ENCODE measurements at places on chromosomes 2 and 18.

GRCh38 chr2:170249761-170250160, 71.8 kb downstream of the MYO3B start:
- no peak for DNase-seq

GRCh38 chr2:242053921-242054320, 184.4 kb downstream of the RTP5 start:
- no peak for DNase-seq

DNA sequence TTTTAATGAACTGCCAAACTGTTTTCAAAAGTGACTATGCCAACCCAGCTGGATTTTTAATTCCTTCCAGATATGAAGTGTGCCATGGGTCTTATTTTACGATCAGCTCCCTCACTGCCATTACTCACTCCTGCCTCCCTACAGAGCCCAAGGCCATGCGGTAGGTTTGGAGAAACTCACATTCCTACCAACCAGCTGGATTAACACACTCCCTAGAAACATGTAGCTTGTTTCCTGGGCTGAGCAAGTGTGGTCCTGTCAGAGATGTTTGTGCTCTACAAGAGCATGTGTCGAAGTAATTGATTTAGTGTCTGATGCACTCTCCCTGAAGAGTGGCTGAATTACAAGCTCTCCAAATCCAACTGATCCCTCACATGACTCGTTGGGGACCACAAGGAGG, 82.5 kb downstream of the SPP2 start:
- DNase-seq, result peak; percentile 19

GRCh38 chr2:216349366-216349765, 22.9 kb downstream of the MARCHF4 start:
- no peak for DNase-seq

- no peak for DNase-seq
These were observed 58.0 kb upstream of the SLC14A2 start for GRCh38 chr18:45557287-45557686.

DNA sequence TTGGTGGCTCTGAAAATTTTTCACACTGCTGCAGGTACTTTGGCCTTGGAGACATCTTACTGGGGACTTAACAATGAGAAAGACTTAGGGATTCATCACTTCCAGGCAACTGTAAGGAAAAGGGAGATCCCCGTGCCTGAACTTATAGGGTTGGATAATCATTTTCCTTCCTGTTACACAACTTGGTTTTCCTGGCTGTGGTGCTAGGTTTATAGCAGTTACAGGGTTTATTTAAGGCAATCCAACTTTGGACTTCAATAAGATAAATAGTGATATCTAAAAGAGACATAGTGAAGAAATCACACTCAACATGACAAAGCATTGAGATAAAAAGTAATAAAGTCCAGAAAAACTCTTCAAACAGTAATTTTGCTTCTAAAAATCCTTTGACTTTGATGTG, 70.2 kb upstream of the RAPH1 start:
- no peak for DNase-seq

DNA sequence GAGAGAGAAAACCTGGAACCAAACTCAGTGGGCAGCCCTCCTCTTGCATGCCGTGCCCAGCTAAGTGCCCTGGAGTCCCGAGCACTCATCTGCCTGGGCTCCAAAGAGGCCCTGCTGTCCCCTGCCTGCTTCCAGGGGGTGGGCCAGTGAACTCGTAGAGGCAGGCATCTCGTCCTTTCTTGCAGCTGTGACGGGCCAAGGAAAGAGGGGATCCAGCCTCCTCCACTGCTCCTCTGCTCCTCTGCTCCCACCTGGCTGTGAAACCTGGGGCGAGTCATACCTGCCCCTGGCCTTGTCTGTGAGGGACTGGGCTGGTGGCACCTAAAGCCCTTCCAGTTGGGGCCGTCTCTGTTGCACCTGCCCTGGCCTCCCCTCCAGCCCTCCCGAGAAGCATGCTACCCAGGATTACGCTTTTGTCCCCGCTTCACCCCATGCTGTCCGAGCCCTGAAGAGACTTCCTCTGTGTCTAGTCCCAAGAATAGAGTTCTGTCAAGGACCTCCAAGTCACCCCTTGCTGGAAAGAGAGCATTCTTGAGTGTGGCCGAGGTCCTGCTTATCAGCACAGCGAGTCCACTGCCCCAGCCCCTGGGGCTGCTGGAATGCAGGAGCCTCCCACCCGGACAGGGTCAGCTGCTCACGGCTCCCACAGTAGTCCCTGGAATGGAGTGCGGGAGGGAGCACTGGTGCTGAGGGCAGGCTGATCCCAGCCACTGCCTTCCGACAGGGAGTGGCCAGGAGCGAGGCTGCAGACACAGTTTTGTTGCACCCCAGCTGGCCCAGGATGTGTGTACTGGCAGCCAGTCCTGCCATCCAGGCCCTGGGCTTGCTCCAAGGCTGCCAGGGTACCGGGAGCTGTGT, 14.3 kb downstream of the KCNK3 start:
- no peak for DNase-seq

- peak; percentile 1 for DNase-seq
These were observed 143.6 kb upstream of the PXDN start for GRCh38 chr2:1887915-1888314.

DNA sequence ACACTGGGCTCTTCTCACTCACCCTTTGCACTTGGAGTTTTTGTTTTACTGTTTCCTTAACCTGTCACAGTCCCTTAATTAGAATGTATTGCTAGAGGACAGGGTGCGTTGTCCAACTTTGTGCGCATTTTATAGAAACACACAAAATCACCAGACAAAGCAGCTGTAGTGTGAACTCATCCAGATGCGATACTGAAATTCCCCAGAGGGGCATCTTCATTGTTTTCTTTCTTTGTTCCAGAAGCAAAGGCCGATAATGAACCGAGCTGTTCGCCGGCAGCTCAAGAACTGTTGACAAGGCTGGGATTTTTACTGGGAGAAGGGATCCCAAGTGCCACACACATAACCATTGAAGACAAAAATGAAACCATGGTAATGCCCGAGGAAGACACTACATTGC, 137.6 kb downstream of the WDSUB1 start:
- no peak for DNase-seq

- DNase-seq, result no peak
These were observed 184.0 kb upstream of the CHAC2 start for GRCh38 chr2:53583583-53583982.

- no peak for DNase-seq
These were observed 42.1 kb downstream of the NOP58 start for GRCh38 chr2:202307690-202308089.

DNA sequence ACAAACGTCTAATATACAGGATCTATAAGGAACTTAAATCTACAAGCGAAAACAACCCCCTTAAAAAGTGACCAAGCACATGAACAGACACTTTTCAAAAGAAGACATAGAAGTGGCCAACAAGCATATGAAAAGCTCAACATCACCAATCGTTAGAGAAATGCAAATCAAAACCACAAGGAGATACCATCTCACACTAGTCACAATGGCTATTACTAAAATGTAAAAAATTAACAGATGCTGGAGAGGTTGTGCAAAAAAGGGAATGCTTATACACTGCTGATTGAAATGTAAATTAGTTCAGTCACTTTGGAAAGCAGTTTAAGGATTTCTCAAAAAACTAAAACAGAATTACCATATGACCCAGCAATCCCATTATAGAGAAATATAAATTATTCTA, 1148.5 kb upstream of the FAM98A start:
- DNase-seq, result no peak

DNA sequence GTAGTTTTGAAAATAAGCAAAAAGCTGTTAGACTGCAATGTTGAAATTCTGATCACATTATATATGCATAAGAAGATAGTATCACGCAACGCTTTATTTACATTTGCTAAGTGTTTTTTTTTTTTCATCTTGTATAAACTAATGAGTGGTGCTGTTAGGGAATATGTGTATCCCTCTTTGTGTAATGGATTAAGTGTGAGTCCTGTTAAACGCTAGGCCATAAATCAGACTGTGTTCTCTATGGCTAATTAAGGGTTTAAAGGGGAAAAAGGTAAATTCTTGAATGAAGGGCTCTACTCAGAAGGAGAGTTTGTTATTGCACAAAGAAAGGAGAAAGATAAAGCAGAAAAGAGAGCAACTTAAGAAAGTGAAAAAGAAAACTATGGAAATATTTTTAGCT, 4.8 kb upstream of the ASXL3 start:
- DNase-seq, result no peak

- peak; percentile 85 for DNase-seq
These were observed 45.1 kb upstream of the ACAA2 start for GRCh38 chr18:49858309-49859020.

- DNase-seq, result peak; percentile 65
These were observed 34.4 kb upstream of the TRAPPC8 start for GRCh38 chr18:31977270-31977872.

DNA sequence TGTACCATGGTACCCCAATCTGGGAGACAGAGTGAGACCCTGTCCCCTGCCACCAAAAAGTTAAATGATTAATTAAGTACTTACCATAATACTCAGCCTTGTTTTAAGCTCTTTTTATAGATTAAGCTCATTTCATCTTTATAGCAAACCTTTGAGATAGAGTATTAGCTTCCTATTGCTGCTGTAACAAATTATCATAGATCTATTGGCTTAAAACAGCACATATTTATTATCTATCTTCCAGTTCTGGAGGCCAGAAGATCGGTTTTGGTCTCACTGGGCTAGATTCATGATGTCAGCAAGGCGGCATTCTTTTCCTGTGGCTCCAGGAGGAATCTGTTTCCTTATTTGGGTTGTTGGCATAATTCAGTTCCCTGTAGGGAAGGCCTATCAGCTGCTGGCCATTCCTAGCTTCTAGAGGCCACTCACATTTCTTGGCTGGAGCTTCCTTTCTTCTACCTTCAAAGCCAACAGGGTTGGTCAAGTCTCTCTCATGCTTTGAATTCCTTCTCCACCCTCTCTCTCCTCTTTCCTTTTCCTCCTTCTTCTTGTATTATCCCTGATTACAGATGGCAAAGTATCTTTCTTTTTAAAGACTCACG, 13.7 kb upstream of the GREB1 start:
- DNase-seq, result no peak

DNA sequence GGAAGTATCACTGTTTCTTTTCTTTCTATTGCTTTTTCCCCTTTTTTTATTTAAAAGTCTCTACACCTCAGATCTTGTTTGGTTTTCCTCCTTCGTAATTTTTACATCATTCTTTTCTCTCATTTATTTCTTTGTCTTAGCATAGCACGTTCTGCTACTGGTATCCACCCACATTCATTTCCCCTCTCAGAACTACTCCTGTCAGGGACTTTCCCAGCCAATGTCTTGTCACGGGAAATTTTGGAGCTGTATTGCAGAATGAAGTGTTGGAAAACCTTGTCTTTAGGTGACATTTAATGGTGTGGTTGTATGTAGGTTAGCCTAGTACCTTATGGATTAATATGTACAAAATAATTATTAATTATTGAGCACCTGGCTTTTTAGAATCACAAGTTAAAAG, 34.0 kb downstream of the TTLL4 start:
- DNase-seq, result no peak

- DNase-seq, result no peak
These were observed 30.0 kb upstream of the ATP6V1B1 start for GRCh38 chr2:70905443-70906421.

DNA sequence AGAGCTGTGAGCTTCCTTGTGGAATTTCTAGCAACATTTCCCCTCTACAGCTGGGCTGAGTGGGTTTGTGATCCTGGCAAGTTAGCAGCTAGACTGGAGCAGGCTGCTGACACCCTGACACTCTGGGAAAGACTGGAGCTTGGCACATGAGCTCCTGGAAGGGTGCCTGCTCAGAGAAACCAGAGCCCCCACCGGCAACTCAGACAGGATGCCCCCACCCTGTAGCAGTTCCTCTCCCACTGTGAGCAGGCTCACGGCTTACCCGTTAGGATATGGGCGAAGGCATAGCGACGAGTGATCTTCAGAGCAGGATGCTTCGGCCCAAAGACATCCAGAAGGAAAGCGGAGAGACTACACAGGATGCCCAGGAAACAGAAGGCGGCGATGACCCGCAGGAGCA, 11.2 kb downstream of the TMEM127 start:
- DNase-seq, result no peak
